Activated CD4-positive, CD25-positive, alpha-beta regulatory T cell treated with anti-CD3 and anti-CD28 coated beads, Interleukin-2, amount 50 U/mL, for 16 hours (primary cell): ENCODE measurements at places on chromosomes 3 and 15.

DNA sequence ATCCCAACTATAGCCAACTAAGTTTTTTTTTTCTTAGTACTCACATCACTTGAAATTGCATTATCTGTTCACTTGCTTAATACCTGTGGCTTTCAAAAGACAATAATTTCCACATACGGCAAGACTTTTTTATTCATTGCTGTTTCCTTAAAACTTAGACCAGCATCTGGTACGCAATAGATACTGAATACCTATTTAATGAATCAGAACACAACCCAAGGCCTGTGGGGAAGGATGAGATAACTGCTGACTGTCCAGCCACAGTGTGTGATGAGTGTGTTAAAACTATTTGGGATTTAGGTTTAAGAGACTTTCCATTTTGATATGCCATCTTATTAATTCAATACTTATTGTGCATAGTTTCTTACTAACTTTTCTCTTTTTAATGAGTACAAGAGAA lies 988.7 kb downstream of the NTRK3 start:
- DNase-seq = no peak

GRCh38 chr3:99659951-99660350 lies 21.6 kb downstream of the COL8A1 start:
- no peak for DNase-seq

GRCh38 chr3:35639254-35640186 lies at the start of gene ARPP21:
Gene ARPP21, plus strand, starts transcription at chr3:35639525. Its CDS starts 42,227 bp downstream, at chr3:35681752.
- no peak for DNase-seq

DNA sequence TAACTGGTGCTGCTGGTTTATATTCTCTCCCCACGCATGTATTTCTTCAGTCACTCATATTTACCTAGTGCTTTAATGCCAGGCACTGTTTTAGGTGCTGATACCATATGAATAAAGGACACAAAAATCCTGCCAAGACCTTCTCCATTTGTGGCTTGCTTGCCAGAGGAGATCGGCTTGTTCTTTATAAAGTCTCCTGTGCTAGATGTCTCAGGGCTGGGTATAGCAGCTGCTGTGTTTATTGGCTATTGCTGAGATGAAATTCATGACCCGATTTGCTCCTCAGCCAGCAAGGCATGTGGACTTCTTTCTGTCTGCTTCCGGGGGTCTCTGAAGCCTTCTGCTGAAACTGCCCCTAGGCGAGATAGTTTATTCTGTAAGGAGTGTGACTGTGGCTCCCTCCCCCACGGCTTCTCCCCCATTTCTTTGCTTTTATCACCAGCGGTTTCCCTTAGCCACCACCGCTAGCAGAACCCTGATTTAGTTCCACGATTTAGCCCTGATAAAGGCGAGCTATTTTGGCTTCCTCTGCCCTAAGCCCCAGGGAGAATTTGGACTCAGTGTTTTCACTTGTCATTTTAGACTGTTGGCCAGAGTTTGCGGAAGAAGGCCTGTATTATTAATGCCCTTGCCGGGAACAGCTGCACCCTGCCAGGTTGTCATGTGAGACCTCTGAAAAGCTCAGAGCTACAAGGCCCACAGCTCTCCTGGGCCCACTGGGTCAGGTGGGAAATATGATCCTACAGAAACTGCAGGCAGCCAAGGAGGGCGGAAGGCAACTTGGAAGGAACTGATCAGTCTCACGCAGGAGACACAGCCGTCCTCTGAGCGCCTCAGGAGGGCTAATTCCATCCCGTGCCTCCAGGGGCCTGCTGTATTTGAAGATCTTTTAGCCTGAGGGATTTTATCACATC lies 46.8 kb downstream of the ST6GAL1 start:
- no peak for DNase-seq

GRCh38 chr3:177287231-177287630 lies 89.9 kb upstream of the TBL1XR1 start:
- DNase-seq = no peak
